ENCODE measurements at places on chromosomes 7 and 10. TPM values are rescaled to one million over a fixed set of nuclear protein-coding genes. Genes with fewer than 3 reads are reported as not detected.

Gene STEAP1B
- total RNA-seq: not detected

Gene SSC4D
- total RNA-seq: 4.0 TPM

Gene COL17A1
- total RNA-seq: 0.74 TPM

Gene OR2A1
- 0.95 TPM for total RNA-seq

Gene MAT1A
- not detected for total RNA-seq

Gene NPSR1
- total RNA-seq: not detected

Gene TMEM176B
- total RNA-seq: 122 TPM

Gene ZSCAN21
- total RNA-seq: 11.4 TPM

Gene TNPO3
- total RNA-seq: 40.6 TPM

Gene PTEN
- 352 TPM for total RNA-seq

Gene FGFBP3
- total RNA-seq: 0.28 TPM

Gene SH2D4B
- 0.13 TPM for total RNA-seq

Gene SLC26A5
- 0.47 TPM for total RNA-seq

Gene CALML5
- not detected for total RNA-seq

Gene ICA1
- total RNA-seq: 9.7 TPM

Gene DKK1
- total RNA-seq: 13.3 TPM

DNA sequence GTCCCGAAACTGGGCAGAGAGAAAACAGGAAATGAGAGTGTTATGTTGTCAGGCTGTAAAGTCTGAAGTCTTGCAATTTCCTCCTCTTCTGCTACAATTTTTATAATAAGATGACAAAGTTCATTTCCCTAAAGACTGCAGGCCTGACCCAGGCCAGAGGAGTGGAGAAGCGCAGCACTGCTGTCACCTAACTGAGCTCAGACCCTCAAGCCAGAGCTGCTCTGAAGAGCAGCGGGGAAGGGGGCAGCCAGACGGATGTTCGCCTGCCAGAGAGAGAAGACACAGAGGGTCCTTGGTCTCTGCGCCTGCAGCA is 12.6 kb upstream of the AOAH start:
- no peak for DNase-seq

GRCh38 chr7:4345004-4345403 is 337.1 kb upstream of the FOXK1 start:
- DNase-seq: no peak

DNA sequence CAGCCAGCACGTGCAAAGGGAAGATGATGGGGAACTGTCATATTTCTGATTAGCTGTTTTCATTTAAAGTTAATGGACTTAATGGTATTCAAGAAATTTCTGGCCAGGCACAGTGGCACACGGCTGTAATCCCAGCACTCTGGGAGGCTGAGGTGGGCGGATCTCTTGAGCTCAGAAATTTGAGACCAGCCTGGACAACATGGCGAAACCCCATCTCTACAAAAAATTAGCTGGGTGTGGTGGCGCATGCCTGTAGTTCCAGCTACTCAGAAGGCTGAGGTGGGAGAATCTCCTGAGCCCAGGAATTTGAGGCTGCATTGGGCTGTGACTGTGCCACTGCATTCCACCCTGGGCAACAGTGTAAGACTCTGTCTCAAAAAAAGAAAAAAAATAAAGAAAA is 18.7 kb downstream of the STN1 start:
- no peak for DNase-seq

- DNase-seq: no peak
Observed at GRCh38 chr7:102291916-102292267, 5.2 kb downstream of the SH2B2 start.

GRCh38 chr7:83005410-83005809 is 157.3 kb downstream of the PCLO start:
- DNase-seq: no peak

GRCh38 chr7:69049326-69049725 is 548.9 kb upstream of the AUTS2 start:
- no peak for DNase-seq

- DNase-seq: no peak
Observed at GRCh38 chr10:121774404-121774803, 153.4 kb downstream of the ATE1 start.

DNA sequence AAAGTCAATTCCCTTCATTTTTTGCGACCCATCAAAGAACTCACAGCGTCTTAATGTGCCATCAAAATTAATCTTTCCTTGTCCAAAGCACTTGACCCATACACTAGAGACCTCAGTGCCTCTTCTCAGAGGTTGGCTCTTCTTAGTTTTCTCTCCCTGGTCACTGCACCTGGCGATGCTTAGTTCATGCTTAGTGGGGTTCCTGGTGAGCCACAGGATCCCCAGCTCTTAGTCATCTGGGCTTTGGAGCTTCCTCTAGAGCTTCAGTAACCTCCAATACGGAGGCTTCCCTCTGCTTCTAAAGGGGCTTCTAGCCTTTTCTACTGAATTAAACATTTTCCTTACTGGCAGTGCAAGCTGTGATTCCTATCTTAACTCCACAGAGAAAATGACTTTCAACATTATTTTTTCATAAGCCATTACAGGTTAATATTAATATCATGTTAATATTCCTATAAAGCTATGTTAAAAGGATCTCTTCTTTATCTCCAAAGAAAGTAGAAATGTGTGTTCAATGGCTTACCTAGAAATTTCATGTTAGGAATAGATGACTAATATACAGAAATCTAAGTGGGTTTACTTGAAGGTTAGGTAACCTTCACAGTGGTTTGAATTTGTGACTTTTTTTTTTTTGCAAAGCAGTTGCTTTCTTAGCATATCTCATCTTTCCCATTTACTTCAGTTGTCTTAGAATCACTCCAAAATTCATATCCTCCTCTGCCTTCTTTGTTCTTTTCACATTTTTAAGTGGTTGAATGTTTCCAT is 295.2 kb downstream of the CAMK1D start:
- no peak for DNase-seq

- no peak for DNase-seq
Observed at GRCh38 chr7:69199041-69199440, 399.2 kb upstream of the AUTS2 start.

- no peak for DNase-seq
Observed at GRCh38 chr7:26694141-26694540, 170.2 kb downstream of the SKAP2 start.

DNA sequence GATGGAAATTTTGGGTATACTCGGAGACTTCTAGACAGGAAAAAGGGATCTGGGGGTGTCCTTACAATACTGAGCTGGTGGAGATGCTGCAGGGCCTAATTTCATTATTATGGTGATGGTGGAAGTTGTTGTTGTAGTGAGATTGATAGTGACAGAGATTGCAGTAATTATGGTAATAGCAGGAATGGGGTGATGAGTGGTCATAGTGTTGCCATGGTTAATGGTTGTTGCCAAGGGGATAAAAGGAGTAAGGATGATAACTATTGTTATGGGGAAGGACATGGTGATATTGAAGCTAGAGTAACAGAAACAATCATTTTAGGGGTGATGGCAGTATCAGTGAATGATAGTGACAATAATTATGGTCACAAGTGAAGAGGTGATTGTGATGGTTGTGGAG is 27.1 kb upstream of the LBX1 start:
- no peak for DNase-seq

GRCh38 chr10:1595242-1595600 is 142.1 kb downstream of the ADARB2 start:
- no peak for DNase-seq

- no peak for DNase-seq
Observed at GRCh38 chr7:130958846-130959245, 224.8 kb upstream of the KLF14 start.

DNA sequence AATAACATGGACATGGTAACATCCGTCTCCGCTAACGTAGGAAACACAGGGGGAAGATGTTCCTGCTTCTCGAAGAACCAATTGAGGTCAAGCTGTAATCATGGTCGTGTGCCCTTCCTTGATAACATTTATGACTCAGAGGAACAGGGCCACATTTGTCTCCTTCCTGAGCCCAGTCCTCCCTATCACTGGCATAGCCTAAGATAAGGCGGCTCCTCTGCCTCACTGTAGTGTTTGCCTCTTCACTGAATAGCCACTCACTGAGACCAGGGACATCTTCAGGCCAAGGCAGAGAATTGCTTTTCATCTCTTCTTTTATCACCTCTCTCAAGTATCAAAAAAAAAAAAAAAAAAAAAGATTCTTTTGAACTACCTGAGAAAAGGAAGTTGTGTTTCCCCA is 5.4 kb upstream of the GRM8 start:
- no peak for DNase-seq

DNA sequence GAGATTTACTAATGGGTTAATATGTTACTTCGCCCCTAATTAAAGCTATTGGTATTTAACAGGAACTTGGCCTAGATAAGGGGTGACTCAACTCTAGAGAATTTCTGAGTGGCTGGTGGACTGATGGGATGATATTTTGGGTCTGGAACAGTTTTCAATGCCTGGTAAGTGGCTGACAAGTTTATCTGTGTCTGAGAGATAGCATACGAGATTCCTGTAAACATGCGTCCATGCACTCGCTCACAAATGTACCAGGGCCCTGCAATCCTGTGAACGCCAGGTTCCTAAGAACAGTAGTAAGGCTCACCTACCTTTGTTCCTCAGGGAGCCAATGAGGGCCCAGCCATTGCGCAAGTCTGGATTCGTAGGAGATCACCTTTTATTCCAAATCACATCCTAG is 683.8 kb upstream of the ANKRD30A start:
- DNase-seq: no peak

- no peak for DNase-seq
Observed at GRCh38 chr7:11294218-11294617, 320.5 kb downstream of the PHF14 start.

DNA sequence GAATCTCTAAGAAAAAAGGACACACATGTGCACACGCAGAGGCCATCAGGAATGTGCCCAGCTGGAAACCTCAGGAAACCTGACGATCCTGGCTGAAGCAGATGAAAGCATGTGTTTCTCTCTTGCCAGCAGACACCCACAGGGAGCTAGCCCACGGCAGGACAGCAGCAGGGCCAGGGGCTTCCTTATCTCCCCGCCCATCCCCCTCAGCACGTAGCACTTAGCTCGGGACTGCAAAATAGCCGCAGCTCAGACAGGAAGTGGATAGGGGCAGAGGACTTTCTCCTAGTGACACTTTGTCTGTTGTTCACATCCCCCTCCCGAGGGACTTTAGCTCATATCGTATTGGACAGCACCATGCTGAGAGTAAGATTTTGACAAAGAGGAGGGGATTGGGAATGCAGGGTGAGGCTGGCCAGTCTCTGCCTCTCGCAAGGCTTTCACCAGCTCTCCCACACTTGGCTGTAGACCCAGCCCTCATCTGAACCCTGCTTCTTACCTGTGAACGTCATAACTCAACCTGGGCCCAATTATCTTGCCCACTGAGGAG is 63.8 kb downstream of the MKI67 start:
- DNase-seq: no peak

- no peak for DNase-seq
Observed at GRCh38 chr7:55965100-55965470, 700 bp downstream of the NIPSNAP2 start.

- no peak for DNase-seq
Observed at GRCh38 chr10:22623633-22624253, 90.6 kb downstream of the PIP4K2A start.

GRCh38 chr10:70093335-70093944 is 39.2 kb downstream of the AIFM2 start:
- no peak for DNase-seq

- DNase-seq: no peak
Observed at GRCh38 chr7:129626896-129627295, 15.4 kb downstream of the NRF1 start.

GRCh38 chr7:8189625-8190024 is 72.3 kb downstream of the ICA1 start:
- DNase-seq: no peak

DNA sequence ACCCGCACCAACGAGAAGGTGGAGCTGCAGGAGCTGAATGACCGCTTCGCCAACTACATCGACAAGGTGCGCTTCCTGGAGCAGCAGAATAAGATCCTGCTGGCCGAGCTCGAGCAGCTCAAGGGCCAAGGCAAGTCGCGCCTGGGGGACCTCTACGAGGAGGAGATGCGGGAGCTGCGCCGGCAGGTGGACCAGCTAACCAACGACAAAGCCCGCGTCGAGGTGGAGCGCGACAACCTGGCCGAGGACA is 1.6 kb downstream of the VIM start:
- no peak for DNase-seq

DNA sequence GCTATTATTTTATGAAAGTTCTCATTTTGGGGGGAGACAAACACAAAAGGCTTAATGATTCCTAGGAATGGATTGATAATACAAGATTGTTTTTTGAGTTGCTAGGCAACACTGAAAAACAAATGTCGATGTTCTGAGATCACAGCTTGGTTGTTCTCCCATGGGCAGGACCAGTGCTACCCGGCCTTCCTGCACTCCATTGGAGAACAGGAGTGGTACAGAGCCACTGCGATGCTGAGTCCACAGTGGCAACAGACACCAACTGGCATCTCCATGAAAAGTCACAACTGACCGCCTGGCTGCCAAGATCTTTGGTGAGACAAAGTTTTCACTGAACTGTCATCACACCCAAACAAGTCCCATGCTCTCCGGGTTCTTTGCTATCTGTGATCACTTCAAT is 68.9 kb upstream of the NMT2 start:
- DNase-seq: no peak

GRCh38 chr7:142881586-142882337 is 3.8 kb downstream of the TRPV6 start:
- no peak for DNase-seq

- DNase-seq: no peak
Observed at GRCh38 chr7:24199978-24200377, 84.0 kb upstream of the NPY start.

- DNase-seq: no peak
Observed at GRCh38 chr7:5597772-5598171, 174.1 kb upstream of the TNRC18 start.

GRCh38 chr7:114956702-114957101 is 34.8 kb downstream of the MDFIC start:
- DNase-seq: no peak

GRCh38 chr7:54860003-54860775 is 101.2 kb upstream of the SEC61G start:
- no peak for DNase-seq

Measured in omental fat pad (tissue), 4 donors.